Cardiac septum (tissue), 1 donor: ENCODE measurements at places on chromosomes 1 and 21. TPM values are rescaled to one million over a fixed set of nuclear protein-coding genes. Genes with fewer than 3 reads are reported as not detected.

GRCh38 chr1:112767646-112768045 is 52.5 kb upstream of the PPM1J start:
- no peak for DNase-seq

GRCh38 chr1:30257742-30258380 is 465.5 kb downstream of the MATN1 start:
- peak; percentile 4 for DNase-seq

The TMCO1 gene
- 53.4 TPM for total RNA-seq

GRCh38 chr1:218887141-218887925 is 286.3 kb upstream of the LYPLAL1 start:
- DNase-seq: no peak

DNA sequence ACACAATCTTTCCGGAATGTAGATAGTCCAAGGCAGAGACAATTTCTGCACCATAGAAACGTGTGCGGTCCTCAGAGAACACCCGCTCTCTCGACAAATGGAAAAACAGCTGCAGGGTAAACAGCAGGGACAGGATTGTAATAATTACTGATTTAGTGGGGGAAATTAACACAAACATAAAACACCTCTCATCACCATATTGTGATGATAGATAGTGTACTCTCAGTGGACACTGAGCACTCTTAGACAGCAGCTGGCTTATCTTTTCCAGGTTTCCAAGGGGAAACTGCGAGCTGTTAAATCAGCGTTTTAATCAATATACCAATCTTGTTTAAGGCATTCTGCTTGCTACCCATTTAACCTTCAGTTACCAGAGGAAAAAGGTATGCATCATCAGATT is 277.1 kb downstream of the AKT3 start:
- no peak for DNase-seq

GRCh38 chr1:181187337-181188126 is 99.0 kb downstream of the IER5 start:
- DNase-seq: no peak
